ENCODE measurements at places on chromosomes 1 and 21. TPM values are rescaled to one million over a fixed set of nuclear protein-coding genes. Genes with fewer than 3 reads are reported as not detected.

The MNDA gene
- 0.55 TPM for total RNA-seq

The CACNA1S gene
- total RNA-seq = not detected

The DIRAS3 gene
- not detected for total RNA-seq

The AIRE gene
- not detected for total RNA-seq

The SLC1A7 gene
- total RNA-seq = not detected

The UBXN11 gene
- 115 TPM for total RNA-seq

The SERTAD4 gene
- total RNA-seq = not detected

The ACTN2 gene
- total RNA-seq = not detected

The FMO2 gene
- not detected for total RNA-seq

The CLCA4 gene
- total RNA-seq = not detected

The HSD3B1 gene
- not detected for total RNA-seq

The LCE2B gene
- not detected for total RNA-seq

The TGFBR3 gene
- total RNA-seq = 47.3 TPM

The OPTC gene
- total RNA-seq = not detected

The OR2G2 gene
- not detected for total RNA-seq

The SPRR3 gene
- not detected for total RNA-seq

The MYOG gene
- total RNA-seq = not detected

The CNTN2 gene
- not detected for total RNA-seq

The OR2L2 gene
- total RNA-seq = 0.17 TPM

The DNAJB4 gene
- 18.3 TPM for total RNA-seq

The GJB5 gene
- not detected for total RNA-seq

The SELL gene
- 396 TPM for total RNA-seq

The CD244 gene
- total RNA-seq = not detected

The TBCE gene
- 17.5 TPM for total RNA-seq

The NFYC gene
- total RNA-seq = 70.4 TPM

The KDF1 gene
- total RNA-seq = 2.6 TPM

The C1QC gene
- 3.3 TPM for total RNA-seq

The UBL4B gene
- not detected for total RNA-seq

The FNBP1L gene
- 2.2 TPM for total RNA-seq

The C1orf87 gene
- total RNA-seq = not detected

The NMNAT2 gene
- not detected for total RNA-seq

The ETV3L gene
- not detected for total RNA-seq

The TP73 gene
- not detected for total RNA-seq

The KCNQ4 gene
- total RNA-seq = 0.33 TPM

The CELSR2 gene
- total RNA-seq = 2.6 TPM

The ZNHIT6 gene
- 19.2 TPM for total RNA-seq

The FAM110D gene
- not detected for total RNA-seq

The NMNAT1 gene
- total RNA-seq = 6.7 TPM

The TNFRSF4 gene
- 15.5 TPM for total RNA-seq

The SPATA45 gene
- not detected for total RNA-seq

The DDAH1 gene
- total RNA-seq = not detected

The PDZK1 gene
- total RNA-seq = not detected

The LRRC39 gene
- 1.3 TPM for total RNA-seq
